Large intestine (tissue), 12 donors: ENCODE measurements at places on chromosomes 3 and 15. TPM values are rescaled to one million over a fixed set of nuclear protein-coding genes. Genes with fewer than 3 reads are reported as not detected.
A peak's percentile ranks its signal among the peaks of the same experiment; 100 is the strongest.

GRCh38 chr15:95129574-95129973, 898.2 kb downstream of the MCTP2 start:
- no peak overlapping the region for H3K27ac ChIP-seq
- no peak for DNase-seq
- H3K27me3 ChIP-seq: no peaks in the 10 kb centered on the region
- H3K4me1 ChIP-seq: no peaks in the 10 kb centered on the region
- no peaks in the 10 kb centered on the region for H3K36me3 ChIP-seq

DNA sequence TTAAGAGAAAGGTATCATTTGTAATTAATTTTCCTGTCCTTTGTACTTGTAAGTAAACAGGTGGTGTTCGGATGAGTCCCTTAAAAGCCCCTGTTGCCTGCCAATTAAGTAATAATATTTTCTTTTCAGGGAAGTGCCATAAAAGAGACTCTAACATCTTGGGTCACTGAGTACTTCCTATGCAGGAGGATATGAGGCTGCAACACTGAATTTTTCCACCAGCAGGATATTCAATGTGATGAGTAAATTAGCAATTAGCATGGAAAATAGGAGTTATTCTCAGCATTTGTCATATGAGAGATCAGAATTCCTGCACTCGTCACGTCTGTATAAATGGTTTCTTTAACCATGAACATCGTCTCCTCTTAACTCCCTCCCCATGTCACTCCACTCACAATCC, 45.4 kb downstream of the WWTR1 start:
- H3K36me3 ChIP-seq: no peaks in the 10 kb centered on the region
- no peak for DNase-seq
- no peak overlapping the region for H3K27ac ChIP-seq
- peaks cover 23% of the 10 kb centered on the region for H3K4me1 ChIP-seq
- no peaks in the 10 kb centered on the region for H3K27me3 ChIP-seq

DNA sequence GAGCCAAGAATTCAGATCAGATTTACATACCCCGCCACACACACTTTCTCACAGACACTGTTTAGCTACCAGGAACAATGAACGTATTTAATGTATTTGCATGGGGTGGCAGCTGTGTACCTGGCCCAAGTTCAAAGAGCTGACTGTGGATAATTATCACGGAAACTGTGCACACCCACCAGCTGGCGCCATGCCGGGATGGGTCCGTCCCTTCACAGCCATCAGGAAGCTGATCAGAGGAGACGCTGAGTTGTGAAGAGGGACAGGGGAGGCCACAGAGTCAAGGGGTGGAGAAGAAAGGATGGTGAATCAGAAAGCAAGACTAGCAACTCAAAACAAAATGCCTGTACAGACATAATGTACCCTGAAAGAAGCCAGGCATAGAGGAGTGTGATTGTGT, 13.1 kb upstream of the PLA2G4D start:
- H3K4me3 ChIP-seq: no peak overlapping the region
- no peaks in the 10 kb centered on the region for H3K36me3 ChIP-seq
- DNase-seq: peak; percentile 48
- no peak overlapping the region for H3K27ac ChIP-seq

DNA sequence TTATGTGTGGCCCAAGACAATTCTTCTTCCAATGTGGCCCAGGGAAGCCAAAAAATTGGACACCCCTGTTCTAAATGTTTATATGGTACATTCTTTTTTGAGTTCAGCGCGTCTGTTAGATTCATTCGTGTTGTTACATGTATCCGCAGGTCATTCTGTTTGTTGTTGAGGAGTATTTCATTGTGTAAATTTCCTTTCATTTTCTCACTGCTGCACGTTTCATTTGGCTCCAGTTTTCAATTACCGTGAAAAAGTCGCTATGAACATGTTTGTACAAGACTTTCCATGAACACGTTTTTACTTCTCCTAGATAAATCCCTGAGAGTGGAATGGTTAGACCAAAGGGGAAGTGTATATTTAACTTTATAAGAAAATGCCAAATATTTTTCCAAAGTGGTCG, 7.5 kb upstream of the OPA1 start:
- DNase-seq: no peak
- H3K4me1 ChIP-seq: no peaks in the 10 kb centered on the region
- no peak overlapping the region for H3K4me3 ChIP-seq
- no peak overlapping the region for H3K27ac ChIP-seq
- no peaks in the 10 kb centered on the region for H3K27me3 ChIP-seq

The ATP10A gene
- polyA plus RNA-seq: 2.2 TPM

The WNT5A gene
- polyA plus RNA-seq: 11.4 TPM
